Smooth muscle cell of trachea (primary cell): ENCODE measurements at places on chromosomes 16 and 17. TPM values are rescaled to one million over a fixed set of nuclear protein-coding genes. Genes with fewer than 3 reads are reported as not detected.

The GPR139 gene
- not detected in 2 replicates for total RNA-seq

The HOXB7 gene
- total RNA-seq: 1.7 and 2.0 TPM in 2 replicates

The KIF2B gene
- total RNA-seq: not detected in 2 replicates

The PMFBP1 gene
- 0.17 and 0.29 TPM in 2 replicates for total RNA-seq

The EPN3 gene
- total RNA-seq: under 0.01 TPM in 1 of 2 replicates, not detected in the other

The TEX19 gene
- total RNA-seq: not detected in 2 replicates

The SLC46A1 gene
- total RNA-seq: 3.2 and 8.1 TPM in 2 replicates

The VPS35 gene
- total RNA-seq: 152 and 198 TPM in 2 replicates

The GPRC5C gene
- 2.3 and 4.8 TPM in 2 replicates for total RNA-seq

The SMARCE1 gene
- total RNA-seq: 82.4 and 89.9 TPM in 2 replicates

The INCA1 gene
- total RNA-seq: 0.66 TPM in 1 of 2 replicates, not detected in the other

The KRTAP3-2 gene
- total RNA-seq: not detected in 2 replicates

The TLCD3A gene
- total RNA-seq: 13.8 and 29.4 TPM in 2 replicates

The COL1A1 gene
- 1,022 and 2,022 TPM in 2 replicates for total RNA-seq

The USP43 gene
- not detected in 2 replicates for total RNA-seq

The ABHD15 gene
- 11.1 and 19.7 TPM in 2 replicates for total RNA-seq

The CYB5B gene
- 54.1 and 94.8 TPM in 2 replicates for total RNA-seq

The GPR179 gene
- total RNA-seq: under 0.01 and 0.17 TPM in 2 replicates

The PTX4 gene
- 0.29 TPM in 1 of 2 replicates, not detected in the other for total RNA-seq

The ZG16 gene
- not detected in 2 replicates for total RNA-seq

The HES7 gene
- 0.15 and 0.33 TPM in 2 replicates for total RNA-seq

The MINK1 gene
- total RNA-seq: 39.4 and 40.6 TPM in 2 replicates

The WNK4 gene
- 0.29 and 0.33 TPM in 2 replicates for total RNA-seq

The SPN gene
- not detected in 2 replicates for total RNA-seq

The ANKRD40CL gene
- not detected in 2 replicates for total RNA-seq

The CLEC19A gene
- total RNA-seq: not detected in 2 replicates

The KRTAP16-1 gene
- not detected in 2 replicates for total RNA-seq

The GNAO1 gene
- under 0.01 and 0.44 TPM in 2 replicates for total RNA-seq

The LDAF1 gene
- total RNA-seq: 73.7 and 90.3 TPM in 2 replicates

The NOG gene
- not detected in 2 replicates for total RNA-seq

The KRT31 gene
- total RNA-seq: not detected in 2 replicates

The CCL2 gene
- 2.3 and 50.4 TPM in 2 replicates for total RNA-seq

The HOXB3 gene
- 16.7 and 17.3 TPM in 2 replicates for total RNA-seq

The SLFN14 gene
- total RNA-seq: not detected in 2 replicates

The MPV17L gene
- 0.15 and 0.66 TPM in 2 replicates for total RNA-seq

The CDRT4 gene
- total RNA-seq: 1.3 and 1.8 TPM in 2 replicates

The RNF135 gene
- 11.9 and 26.1 TPM in 2 replicates for total RNA-seq

The TPSAB1 gene
- not detected in 2 replicates for total RNA-seq

The CES3 gene
- total RNA-seq: 0.66 and 1.9 TPM in 2 replicates

The CYTH1 gene
- total RNA-seq: 13.4 and 17.5 TPM in 2 replicates

The TMEM107 gene
- 23.3 and 33.7 TPM in 2 replicates for total RNA-seq

The TMC5 gene
- not detected in 2 replicates for total RNA-seq

The MYH3 gene
- total RNA-seq: 0.33 and 0.44 TPM in 2 replicates

The HAS3 gene
- total RNA-seq: 0.66 and 1.5 TPM in 2 replicates

The ABCC12 gene
- total RNA-seq: 0.15 TPM in 1 of 2 replicates, not detected in the other

The BAIAP3 gene
- total RNA-seq: 1.5 and 1.9 TPM in 2 replicates

The FOXC2 gene
- 0.66 and 1.0 TPM in 2 replicates for total RNA-seq

The CDC42EP4 gene
- 56.6 and 82.0 TPM in 2 replicates for total RNA-seq

The ATF7IP2 gene
- total RNA-seq: 0.58 and 1.2 TPM in 2 replicates

The SLC16A6 gene
- total RNA-seq: 0.15 and 1.2 TPM in 2 replicates

The CACNB1 gene
- 7.9 and 10.1 TPM in 2 replicates for total RNA-seq
